NCI-H1092 (cell line): ENCODE measurements at places on chromosomes 16 and 17.
A peak's percentile ranks its signal among the peaks of the same experiment; 100 is the strongest.

DNA sequence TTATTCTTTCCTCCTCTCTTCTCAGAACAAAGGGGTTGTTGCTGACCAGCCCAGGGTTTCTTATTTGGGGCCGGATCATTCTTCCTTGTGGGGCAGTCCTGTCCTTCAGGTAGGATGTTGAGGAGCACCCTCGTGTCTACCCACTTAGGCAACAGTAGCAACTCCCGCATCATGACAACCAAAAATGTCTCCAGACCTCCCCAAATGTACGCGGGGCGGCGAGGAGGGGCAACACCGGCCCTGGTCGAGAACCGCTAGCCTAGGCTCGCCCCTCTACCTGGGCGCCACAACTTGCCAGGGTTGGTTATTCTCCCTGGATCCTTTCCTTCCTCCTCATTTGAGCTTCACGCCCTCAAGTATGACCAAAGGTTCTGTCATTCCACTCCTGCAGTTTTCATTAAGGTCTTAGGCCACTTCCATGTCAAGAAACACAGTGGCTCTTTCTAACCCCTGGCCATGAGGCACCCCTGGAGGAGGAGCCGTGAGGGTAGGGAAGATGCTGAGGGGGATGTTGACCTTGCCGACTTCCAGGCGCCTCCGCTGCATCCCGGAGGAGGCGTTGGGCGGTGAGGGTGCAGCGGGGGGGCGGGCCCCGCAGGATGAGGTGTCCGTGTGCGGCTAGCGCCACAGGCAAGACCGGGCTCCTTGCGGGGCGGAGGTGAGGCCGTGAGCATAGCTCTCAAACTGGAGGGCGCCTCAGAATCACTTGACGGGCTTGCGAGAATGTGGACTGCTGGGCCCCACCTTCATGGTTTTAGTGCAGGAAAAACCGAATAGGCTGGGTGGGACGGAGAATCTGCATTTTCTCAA lies 712 bp upstream of the SPECC1 start:
- DNase-seq: no peak

GRCh38 chr16:68331879-68332410 lies 21.1 kb downstream of the PRMT7 start:
- DNase-seq: no peak

DNA sequence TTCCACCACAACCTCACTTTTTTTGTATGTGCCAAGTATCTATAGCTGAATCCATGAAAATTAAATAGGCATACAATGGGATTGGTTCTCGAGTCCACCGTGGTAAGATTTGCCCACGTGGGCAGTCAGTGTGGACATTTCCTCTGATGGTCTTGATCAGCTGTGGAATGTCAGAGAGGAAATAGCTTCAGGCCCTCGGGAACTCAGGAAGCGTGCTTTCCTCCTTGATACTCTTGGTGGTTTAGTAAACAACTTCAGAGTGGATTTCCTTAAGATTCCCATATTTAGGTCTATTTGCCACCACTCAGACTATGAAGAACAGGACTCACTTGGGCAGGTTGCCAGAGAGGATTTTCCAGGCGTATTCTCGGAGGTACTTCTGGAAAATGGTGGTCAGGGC lies 152.5 kb downstream of the VPS53 start:
- no peak for DNase-seq

DNA sequence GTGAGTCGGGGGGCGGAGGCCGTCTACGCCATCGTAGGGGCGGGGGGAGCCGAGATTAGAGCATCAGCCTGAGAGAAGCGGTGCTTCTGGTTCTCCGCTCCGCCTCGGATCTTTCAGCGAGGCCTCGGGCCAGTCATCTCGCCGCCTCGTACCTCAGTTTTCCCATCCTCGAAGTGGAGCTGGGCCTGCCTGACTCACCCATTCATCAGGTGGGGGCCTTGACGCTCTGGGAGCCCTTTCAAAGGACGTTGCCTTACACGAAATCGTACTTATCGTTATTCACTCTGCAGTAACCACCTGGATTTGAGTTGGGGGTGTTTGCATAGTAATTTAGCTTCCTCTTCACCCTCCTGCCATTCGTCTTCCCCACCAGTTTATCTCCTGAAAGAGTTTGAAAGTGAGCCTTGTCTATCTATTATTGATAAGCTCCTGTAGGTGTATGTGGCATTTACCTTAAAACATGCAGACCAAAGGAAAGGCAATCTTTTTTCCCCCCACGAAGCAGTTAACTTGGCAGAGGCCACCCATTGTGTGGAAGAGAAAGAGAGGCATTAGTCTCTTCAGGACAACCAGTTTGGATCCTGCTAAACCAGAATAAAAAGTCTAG lies 674 bp downstream of the TAF15 start:
- no peak for DNase-seq

DNA sequence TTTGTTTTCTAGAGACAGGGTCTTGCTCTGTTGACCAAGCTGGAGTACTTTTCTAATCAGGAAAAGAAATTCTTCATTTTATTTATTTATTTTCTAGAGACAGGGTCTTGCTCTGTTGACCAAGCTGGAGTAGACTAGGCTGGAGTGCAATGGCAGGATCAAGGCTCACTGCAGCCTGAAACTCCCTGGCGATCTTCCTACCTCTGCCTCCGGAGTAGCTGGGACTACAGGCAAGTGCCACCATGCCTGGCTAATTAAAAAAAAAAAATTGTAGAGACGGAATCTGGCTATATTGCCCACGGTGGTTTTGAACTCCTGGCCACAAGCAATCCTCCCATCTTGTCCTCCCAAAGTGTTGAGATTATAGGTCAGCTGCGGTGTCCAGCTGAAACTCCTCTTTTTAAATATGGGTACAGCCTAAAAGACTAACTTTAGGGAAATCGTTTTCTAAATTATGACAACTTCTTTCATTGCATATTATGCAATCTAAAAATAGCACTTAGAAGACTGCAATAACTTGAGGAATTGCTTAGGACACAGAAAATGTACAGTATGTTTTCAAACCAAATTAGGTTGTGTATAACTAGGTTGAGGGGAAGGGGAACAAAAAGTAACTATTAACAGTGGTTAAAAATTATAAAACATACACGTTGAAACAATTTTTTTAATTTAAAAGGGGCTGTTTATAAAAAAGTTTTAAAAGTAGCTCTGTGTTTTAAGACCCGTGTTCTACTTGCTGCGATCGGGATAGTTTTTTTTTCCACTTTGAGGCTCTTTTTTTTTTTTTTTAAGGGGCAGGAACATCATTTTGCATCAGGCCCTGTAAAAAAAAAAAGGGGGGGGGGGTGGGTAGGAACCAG lies 4.7 kb downstream of the PRAC1 start:
- no peak for DNase-seq

DNA sequence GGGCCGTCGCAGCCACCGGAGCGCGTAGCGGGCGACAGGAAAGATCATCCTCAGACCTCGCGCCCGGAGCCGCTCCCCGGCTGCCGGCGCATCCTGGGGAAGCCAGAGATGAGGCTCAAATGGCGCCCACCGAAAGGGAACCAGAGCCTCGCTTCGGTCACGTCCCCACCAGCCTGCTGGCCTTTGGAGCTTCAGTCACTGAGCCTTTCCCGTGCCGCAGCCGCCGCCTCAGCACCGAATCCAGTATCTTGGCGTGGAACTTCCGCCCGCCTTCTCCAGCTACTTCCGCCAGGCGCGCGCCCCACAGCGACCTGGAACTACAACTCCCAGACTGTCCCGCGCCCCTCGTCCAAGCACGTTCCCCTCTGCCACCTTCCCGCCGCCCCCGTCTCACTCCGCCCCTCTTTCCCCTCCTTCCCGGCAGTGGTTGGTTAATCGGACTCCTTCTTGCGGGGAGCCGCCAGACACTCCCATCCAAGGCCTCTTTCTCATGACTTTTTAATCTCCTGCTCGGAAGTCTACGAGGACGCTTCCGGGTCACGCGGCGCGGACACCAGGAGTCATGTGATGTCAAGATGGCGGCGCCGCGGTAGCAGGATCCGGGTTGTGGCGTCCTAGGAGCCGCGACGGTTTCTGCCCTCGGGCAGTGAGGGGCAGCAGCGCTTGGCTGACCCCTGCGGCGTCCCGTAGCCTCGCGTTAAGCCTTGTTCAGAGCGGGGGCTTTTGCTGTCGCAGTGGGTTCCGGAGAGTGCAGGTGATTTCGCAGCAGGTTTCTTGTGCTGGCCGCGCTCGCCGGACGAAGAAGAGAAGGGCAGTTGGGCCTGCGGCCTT lies at the start of the genes SMCR8 and TOP3A:
Gene SMCR8 (plus strand): TSS at position 563 of the 831 bp plus-strand sequence. CDS start 497 bp downstream, outside the sequence.
Gene TOP3A (minus strand): TSS at position 264 of the 831 bp plus-strand sequence. CDS start 216 bp downstream, at position 48.
- peak; percentile 84 for DNase-seq

DNA sequence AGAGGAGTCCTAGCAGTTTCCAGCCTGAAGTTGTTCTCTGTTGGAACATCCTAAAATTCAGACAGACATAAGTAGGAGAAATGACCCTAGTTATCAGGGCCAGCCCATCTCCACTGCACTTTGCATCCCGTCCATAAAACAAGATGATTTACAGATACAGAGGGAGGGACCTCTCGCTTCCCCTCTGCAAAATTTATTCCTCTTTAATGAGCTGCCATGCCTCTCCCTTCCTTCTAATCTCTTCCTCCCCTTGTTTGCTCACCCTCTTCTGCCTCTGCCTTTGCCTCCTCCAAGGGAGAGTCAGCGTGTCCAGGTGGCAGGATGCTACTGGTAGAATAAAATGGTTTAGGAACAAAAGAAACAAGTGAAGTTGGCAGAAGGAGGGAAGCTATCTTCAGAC lies 351.3 kb downstream of the SOX9 start:
- no peak for DNase-seq

- no peak for DNase-seq
Measured at GRCh38 chr17:81221371-81221841, 1.4 kb downstream of the CEP131 start.

GRCh38 chr16:4583906-4584305 lies 27.8 kb downstream of the C16orf96 start:
- no peak for DNase-seq
